Articular chondrocyte of knee joint (primary cell): ENCODE measurements at places on chromosomes 3 and 15. TPM values are rescaled to one million over a fixed set of nuclear protein-coding genes. Genes with fewer than 3 reads are reported as not detected.

The RARB gene
- total RNA-seq = 12.0 and 13.4 TPM in 2 replicates

The GRAMD2A gene
- 0.54 and 1.0 TPM in 2 replicates for total RNA-seq

The ALDH1A2 gene
- total RNA-seq = 13.7 and 21.8 TPM in 2 replicates

The PIAS1 gene
- total RNA-seq = 28.1 and 35.9 TPM in 2 replicates

The ADAMTS7 gene
- 3.1 and 5.1 TPM in 2 replicates for total RNA-seq
